Peyer's patch (tissue), 4 donors: ENCODE measurements at places on chromosomes 2 and 18.

DNA sequence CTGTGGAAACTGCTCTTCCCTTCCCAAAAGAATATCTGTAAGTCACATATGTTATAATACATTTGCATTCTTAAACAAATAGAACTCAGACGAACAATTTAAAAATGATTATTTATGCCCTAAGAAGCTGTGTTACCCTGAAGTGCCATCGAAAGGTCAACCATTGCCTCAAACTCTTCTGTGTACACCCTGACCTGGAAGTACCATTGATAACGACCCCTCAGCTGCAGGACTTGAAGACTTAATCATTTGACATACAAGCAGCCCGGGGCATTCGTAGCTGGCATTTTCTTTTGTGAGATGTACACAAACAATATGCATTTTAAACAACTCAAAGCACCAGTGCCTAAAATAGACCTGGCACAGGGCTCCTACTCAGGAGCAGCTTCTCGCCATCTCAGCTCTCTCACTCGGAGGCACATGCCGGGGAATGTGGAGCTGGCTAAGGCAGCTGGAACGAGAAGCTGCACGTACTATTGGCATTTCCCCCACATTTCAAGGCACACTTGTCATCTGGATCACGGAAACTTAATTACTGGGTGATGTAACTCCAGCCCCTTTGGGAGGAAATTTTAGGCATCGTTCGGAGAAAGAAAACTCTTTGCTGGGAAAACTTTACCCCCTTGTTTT is 170.0 kb upstream of the GALNT5 start:
- no peak for DNase-seq

GRCh38 chr18:8982416-8983183 is 119.9 kb upstream of the NDUFV2 start:
- peak; percentile 78 for DNase-seq

DNA sequence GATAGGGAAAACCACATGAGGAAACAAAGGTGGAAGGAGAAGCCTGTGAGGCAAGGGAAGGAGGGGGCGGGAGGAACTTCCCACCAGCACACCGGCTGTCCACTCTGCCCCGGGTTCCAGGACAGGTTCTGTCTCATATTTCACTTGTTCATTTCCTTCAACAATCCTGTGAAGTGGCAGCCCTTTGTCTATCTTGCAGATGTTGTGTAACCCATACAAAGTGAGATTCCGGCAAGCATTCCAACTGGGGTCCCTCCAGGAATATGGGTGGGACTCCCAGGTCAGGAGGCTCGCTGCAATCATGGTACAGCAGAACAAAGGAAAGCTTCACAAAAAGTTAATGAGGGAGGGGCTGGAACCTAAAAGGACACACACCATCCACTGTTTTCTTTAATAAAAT is 271.3 kb upstream of the PXDN start:
- DNase-seq: no peak

DNA sequence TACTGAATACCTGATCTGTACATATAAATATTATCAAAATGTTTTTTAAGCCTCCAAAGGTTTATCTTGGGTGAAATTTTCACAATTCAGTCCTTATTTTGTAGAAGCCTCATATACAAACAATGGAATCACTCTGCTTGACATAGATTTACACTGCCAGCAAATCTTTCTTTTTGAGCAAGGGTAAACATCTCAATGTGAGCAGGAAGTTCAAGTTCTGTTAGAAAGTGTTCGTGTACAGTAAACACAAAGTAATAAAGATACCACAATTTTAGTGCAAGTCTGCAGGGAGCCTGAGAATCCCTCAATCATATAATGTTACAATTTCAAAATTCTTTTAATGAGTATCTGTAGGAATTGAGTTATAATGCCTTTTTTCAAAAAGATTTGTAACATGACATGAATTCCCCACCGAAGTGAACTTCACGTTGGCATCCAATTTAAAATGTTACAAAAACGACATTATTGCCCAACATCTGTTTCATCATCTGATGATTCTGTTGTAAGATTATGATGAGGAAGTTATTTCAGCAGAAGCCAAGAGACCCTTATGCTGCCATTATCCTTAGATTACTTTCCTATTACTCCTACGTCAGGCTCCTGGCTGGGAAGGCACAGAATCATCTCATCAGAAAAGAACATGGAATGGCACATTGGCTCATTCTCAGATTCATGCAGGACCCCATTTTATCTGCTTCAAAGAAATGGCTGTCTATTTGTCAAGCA is 283.9 kb upstream of the ACVR2A start:
- no peak for DNase-seq
